ENCODE measurements at places on chromosomes 7 and 10. TPM values are rescaled to one million over a fixed set of nuclear protein-coding genes. Genes with fewer than 3 reads are reported as not detected.

- no peaks in the 10 kb centered on the region for H3K27me3 ChIP-seq
- no peaks in the 10 kb centered on the region for H3K36me3 ChIP-seq
- no peaks in the 10 kb centered on the region for H3K4me1 ChIP-seq
- no peak for DNase-seq
- H3K27ac ChIP-seq = no peak overlapping the region
These were observed 237.2 kb downstream of the TCF7L2 start for GRCh38 chr10:113187063-113187777.

DNA sequence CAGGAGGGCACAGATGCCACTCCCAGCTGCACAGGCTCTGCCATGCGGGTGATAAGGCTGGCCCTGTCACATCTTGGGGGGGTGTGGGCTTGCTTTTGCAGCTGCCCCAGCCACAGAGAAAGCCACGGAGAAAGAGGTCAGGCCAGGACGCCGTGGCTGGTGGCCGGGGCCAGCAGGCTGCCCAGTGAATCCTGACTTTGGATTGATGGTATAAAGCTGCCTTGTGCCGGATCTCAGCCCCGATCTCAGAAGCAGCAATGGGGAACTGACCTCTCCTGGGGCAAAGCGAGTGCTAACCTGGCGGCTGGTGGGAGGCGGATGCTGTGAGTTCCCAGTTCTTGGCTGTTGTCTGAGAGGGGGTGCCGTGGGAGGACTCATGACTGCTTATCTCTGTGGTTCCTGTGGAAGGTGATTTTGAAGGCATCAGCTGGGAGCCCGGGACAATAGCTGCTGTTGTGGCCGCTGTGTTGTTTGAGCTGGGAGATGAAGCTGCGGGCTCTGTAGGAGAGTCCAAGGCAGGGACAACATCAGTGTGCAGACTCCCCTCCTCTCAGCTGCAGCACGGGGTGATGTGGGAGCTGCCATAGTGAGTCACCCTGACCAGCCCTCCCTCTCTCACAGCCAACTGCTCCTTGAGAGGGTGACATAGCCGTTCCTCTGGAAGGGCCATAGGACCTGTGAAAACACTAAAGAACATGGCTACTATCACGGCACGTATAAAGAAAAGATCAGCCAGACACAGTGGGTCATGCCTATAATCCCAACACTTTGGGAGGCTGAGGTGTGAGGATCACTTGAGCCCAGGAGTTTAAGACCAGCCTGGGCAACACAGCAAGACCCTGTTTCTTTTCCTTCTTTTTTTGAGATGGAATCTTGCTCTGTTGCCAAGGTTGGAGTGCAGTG lies 17.0 kb downstream of the IL15RA start:
- H3K27ac ChIP-seq = no peak overlapping the region
- no peak for DNase-seq
- H3K36me3 ChIP-seq = no peaks in the 10 kb centered on the region
- H3K4me1 ChIP-seq = no peaks in the 10 kb centered on the region
- no peak overlapping the region for H3K4me3 ChIP-seq

DNA sequence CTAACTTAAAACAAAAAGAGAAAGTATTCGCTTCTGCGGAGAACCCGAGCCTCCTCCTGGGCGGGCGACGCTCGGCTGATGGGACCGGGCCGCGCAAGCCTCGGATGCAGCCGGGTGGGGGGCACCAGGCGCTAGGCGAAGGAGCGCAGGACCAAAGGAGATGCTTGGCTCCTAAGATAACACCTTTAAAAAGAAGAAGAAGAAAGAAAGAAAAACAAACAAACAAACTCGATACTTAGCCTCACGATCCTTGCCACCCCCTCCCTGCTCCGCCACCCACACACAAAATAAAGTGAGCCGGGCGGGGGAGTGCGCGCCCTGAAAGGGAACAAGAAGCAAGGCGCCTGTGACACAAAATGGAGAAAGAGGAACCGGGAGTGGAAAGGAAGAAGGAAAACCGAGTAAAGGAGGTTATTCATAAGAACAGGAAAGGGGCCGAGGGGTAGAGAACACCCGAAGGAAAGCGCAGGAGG lies 34.0 kb upstream of the EBLN1 start:
- peak; percentile 70 for DNase-seq
- H3K36me3 ChIP-seq = no peaks in the 10 kb centered on the region
- no peak overlapping the region for H3K27ac ChIP-seq
- H3K4me1 ChIP-seq = no peaks in the 10 kb centered on the region

DNA sequence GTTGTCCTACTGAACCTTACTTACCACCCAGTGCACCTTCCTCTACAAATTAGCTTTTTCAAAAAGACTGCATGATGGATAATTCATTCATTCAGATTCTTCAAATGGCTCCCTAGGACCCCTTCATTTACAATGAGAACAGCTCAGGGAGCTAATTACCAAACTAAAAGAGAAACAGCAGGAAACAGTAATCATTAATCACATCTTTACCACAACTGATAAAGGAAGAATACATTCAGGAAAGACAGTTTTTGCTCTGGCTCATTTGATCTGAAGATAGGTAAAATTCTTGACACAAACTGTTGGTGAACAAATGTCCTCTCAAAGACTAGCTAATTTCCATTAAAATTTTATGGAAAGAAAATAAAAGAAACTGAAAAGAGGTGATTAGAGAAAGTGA lies 1652.7 kb upstream of the LRRTM3 start:
- no peaks in the 10 kb centered on the region for H3K36me3 ChIP-seq
- peaks cover 7% of the 10 kb centered on the region for H3K4me1 ChIP-seq

DNA sequence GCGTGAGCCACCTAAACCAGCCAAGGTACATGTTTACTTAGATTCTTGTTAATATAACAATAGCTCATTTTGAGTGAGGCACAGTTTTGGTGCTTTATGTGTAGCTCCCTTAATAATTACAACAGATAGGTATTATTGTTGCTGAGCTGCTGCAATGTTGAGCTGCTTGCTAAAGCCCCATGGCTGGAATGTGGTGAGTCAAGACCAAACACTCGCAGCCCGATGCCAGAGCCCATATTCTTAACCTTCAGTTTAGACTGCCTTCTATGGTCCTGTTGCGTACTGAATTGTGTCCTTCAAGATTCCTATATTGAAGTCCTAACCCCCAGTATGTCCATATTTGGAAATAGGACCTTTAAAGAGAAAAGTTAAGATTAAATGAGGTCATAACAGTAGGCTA lies 407.1 kb downstream of the NEBL start:
- no peak for DNase-seq
- H3K27ac ChIP-seq = no peak overlapping the region

DNA sequence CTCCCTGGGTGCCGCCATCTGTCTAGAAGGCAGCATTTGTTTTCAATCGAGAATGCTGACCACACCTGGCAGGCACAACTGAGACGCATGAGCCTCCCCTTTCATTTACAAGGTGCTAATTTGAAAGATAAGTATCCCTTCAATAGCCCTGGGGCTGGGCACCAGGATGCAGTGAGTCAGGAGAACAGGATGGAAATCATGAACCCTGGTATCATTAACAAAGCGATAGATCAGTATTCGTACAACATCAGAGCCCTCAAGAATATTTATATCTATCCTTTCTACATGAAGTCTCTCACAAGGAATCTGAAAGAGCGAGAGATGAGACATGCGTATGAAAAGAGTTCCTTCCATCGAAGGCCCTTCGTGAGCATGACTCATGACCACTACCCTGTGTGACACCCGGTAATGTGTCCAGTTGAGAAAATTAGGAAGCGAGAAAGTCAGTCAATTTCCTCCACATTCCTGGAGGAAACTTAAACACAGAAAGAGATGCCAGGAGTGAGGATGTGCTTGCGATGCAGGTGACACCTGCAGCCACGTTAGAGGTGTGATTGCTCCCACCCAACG lies 123.1 kb upstream of the PITRM1 start:
- no peak overlapping the region for H3K27ac ChIP-seq
- DNase-seq = no peak
- H3K4me3 ChIP-seq = no peak overlapping the region
- H3K4me1 ChIP-seq = no peaks in the 10 kb centered on the region
- no peaks in the 10 kb centered on the region for H3K27me3 ChIP-seq

DNA sequence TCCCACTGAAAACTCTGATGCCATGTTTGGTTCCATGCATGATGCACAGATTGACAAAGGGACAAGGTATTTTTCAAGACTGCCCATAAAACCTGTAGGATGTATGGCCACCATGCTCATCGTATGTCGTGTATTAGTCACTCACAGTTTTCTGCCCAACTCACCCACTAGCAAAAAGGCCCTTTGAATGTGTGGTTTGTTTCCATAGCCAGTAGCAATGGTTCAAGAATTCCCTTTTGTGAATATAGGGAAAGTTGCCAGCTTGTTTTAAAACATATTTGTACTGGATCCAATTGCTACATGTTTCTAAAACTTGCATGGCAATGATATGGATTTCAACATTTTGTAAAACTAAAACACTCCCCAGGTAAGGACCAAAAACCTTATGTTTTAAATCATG lies 280.9 kb upstream of the YAE1 start:
- H3K4me1 ChIP-seq = no peaks in the 10 kb centered on the region
- no peak overlapping the region for H3K4me3 ChIP-seq
- no peak overlapping the region for H3K27ac ChIP-seq
- no peaks in the 10 kb centered on the region for H3K27me3 ChIP-seq
- no peak for DNase-seq
- no peaks in the 10 kb centered on the region for H3K36me3 ChIP-seq

The PTN gene
- polyA plus RNA-seq = 13.3 TPM

The AKR1D1 gene
- not detected for polyA plus RNA-seq

The MTPN gene
- polyA plus RNA-seq = 25.6 TPM

The PPP1R3C gene
- 1.3 TPM for polyA plus RNA-seq

The STEAP1B gene
- polyA plus RNA-seq = 3.8 TPM

Data from H1 (cell line).